CD4-positive, alpha-beta T cell treated with Interleukin-21 for 1 hour (primary cell): ENCODE measurements at places on chromosomes 1 and 21.

DNA sequence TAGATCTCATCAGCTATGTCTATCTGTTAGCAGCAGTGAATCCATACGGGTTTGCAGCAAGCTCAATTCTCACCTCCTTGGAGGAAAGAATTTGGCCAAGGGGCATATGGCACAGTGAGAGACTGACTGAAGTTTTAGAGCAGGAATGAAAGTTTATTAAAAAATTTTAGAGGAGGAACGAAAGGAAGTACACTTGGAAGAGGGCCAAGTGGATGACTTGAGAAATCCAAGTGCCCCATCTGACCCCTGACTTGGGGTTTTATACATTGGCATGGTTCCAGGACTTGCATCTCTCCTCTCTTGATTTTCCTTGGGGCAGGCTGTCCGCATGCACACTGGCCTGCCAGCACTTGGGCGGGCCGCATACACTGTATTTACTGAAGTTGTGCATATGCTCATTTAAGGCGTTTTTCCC is 9.2 kb upstream of the OSBPL9 start:
- no peak for DNase-seq

DNA sequence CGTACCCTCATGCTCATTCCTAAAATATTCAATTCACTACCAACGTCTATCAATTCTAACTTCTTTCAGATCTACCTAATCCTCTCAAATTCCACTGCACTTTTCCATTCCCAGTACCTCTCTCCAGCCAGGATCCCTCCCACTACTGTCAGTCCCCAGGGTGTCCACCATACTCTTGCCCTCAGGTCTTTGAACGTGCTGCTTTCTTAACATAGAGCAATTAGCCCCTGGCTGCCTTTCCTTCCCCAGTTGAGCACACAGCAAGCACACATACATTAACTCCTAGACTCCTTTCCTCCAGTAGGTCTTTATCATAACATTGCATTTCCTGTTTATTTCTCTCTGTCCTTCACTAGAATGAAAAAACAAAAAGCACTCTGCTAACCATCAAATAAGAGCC is 126.7 kb downstream of the NTNG1 start:
- no peak for DNase-seq

- peak; percentile 89 for DNase-seq
These were observed at the start of gene RGS1 for GRCh38 chr1:192575499-192576189. RGS1 (plus strand) TSS chr1:192575773; CDS start chr1:192575793, 20 bp downstream.

DNA sequence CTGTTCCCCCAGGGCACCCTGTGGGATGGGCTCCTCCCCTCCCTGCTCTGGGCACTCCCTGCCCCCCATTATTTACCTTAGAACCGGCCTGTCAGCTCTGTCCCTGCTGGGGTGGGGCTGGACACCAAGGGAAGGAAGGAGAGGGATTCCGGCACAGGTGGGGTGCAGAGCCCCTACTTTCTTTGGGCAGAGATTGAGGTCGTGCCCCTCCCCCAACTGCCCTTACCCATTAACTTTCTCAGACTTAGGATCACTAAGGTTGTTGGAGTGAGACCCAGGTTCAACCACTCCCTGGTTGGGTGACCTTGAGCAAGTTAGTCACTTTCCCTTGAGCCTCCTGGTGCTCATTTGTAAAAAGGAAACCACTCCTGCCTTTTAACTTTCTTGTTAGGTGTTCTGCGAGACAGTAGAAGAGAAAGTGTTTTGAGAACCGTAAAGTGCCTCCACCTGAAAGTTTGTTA is 57.0 kb upstream of the SYNC start:
- no peak for DNase-seq

GRCh38 chr1:27132624-27133023 is 22.3 kb downstream of the SLC9A1 start:
- DNase-seq: no peak
